ENCODE measurements at places on chromosomes 6 and 20. TPM values are rescaled to one million over a fixed set of nuclear protein-coding genes. Genes with fewer than 3 reads are reported as not detected.

The EFCAB8 gene
- total RNA-seq: not detected

The POM121L2 gene
- not detected for total RNA-seq

The GLP1R gene
- not detected for total RNA-seq

The KIF13A gene
- total RNA-seq: 20.1 TPM
